Smooth muscle cell of the umbilical artery (primary cell): ENCODE measurements at places on chromosomes 11 and 22. TPM values are rescaled to one million over a fixed set of nuclear protein-coding genes. Genes with fewer than 3 reads are reported as not detected.

GALNT18 gene
- total RNA-seq = 49.0 and 51.7 TPM in 2 replicates

SCGB2A2 gene
- not detected in 2 replicates for total RNA-seq

OR4D5 gene
- total RNA-seq = not detected in 2 replicates

C11orf21 gene
- total RNA-seq = not detected in 2 replicates

MIAT gene
- 1.0 and 1.2 TPM in 2 replicates for total RNA-seq

OR51E2 gene
- total RNA-seq = 0.59 and 1.8 TPM in 2 replicates

PRDM10 gene
- 2.7 and 7.2 TPM in 2 replicates for total RNA-seq

DGAT2 gene
- total RNA-seq = 2.5 and 5.6 TPM in 2 replicates

USP2 gene
- 0.88 TPM in 1 of 2 replicates, not detected in the other for total RNA-seq

CCDC82 gene
- 21.7 and 39.7 TPM in 2 replicates for total RNA-seq

MS4A2 gene
- not detected in 2 replicates for total RNA-seq

CRYBB2 gene
- not detected in 2 replicates for total RNA-seq

JHY gene
- 0.42 and 0.89 TPM in 2 replicates for total RNA-seq

ACRV1 gene
- total RNA-seq = not detected in 2 replicates

CRYBB3 gene
- total RNA-seq = not detected in 2 replicates

PANX3 gene
- not detected in 2 replicates for total RNA-seq
